ENCODE measurements at places on chromosomes 4 and X.

DNA sequence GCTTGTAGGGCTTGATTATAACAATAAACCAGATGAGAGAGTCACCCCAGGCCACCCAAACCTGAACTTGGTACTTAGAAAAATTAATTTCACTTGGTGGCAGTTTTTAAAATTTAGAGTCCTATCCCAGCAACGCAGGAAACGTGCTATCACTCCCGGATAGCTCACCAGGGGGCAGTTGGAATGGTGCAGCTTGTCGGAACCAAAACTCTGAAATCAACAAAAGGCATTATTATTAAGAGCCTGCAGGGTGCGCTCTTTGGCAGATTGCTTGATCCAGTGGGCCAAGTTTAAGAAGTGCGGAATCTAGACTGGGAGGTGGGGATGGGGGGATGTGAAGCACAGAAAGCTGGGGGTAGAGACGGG, 2.4 kb downstream of the FRAS1 start:
- DNase-seq, result no peak

DNA sequence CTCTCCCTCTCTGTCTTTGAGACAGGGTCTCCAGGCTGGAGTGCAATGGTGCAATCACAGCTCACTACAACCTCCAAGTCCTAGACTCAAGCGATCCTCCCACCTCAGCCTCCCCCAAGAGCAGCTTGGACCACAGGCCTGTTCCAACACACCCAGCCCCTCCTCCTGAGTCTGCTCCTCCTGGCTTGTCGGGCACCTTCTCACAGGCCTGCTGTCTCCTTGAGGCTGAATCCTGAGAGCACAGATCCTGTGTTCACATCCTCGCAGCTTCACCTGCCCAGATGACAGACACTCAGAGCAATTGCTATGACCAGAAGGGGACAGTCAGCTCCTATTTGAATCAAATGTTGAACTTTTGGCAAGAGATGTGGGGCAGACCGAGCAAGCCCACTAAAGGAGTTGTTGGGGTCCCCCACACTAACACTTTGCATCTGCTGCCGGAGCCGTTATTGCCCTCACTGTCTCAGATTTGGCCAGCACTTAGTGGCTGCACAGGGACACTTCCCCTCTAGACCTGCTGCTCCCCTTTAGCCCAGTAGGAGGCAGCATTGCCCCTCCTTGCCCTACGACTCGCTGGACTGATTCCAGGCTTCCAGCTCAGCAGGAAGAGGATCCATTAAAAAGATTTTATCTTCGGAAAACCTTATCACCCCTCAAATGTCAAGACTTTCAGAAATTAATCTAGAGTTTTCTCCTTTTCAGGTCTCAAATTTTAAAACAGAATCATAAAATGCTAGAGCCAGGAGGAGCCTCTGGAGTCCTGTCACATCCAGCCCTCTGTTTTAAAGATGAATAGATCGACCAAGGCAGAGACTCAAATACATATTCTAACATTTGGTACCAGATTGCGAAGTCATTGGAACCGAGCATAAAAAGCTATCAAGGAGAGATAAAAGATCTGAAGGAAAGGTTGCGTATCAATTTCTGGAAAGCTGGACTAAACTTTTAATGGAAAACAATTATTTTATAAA, 113.7 kb downstream of the USP46 start:
- DNase-seq, result peak; percentile 56

- DNase-seq, result no peak
Measured at GRCh38 chr4:150988238-150988637, 26.8 kb downstream of the LRBA start.

DNA sequence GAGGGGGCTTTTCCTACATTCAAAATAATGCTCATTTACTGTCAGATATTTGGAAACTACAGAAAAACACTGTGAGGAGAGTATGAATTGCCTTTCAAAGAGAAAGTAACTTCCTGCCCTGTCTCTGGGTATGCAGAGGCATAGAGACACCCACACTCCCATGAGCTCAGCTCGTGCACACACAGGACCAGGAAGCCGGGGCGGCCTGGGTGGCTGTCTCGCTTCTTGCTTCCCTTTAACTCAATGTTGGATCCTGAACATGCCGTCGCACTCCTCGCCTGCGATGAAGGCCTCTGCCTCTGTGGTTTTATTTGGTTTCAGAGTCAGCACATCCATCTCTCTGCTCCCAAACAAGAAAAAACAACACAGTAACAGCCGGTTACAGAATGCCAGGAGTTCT, 40.1 kb upstream of the GPR78 start:
- no peak for DNase-seq

DNA sequence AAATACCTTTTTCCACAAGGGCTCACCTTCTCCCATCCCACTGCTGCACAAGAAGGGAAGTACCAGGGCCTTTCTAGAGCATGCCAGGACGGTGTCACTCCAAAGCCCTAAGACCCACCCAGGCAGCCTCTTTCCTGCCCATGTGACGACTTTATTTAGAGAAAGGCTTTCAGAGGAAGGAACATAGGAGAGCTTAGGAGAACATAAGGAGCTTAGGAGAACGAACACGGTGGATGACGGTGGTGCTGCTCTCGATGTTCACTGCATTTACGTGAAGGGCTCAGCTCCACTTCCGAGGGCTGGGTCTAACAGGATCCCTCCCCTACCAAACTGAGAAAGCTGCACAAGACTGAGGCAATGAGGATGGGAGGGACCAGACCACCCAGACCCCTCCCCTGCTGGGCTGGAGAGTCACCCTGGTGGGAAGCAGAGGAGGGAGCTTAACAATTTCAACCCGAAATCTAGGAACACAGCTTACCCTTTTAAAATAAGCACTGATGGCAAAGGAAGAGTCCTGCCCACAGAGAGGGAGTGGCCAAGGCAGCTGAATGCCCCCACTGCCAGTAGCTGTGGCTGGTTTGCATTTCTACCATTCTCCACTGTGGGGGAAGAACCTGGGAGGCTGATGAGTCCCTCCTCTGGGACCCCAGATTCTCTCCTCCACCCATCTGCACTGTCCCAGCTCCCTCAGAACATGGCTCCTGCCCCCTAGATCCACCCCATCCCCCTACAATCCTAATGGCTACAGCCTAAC, 29.8 kb downstream of the ZFYVE28 start:
- DNase-seq, result no peak

- DNase-seq, result no peak
Measured at GRCh38 chr4:79209822-79210635, 115.8 kb downstream of the NAA11 start.

DNA sequence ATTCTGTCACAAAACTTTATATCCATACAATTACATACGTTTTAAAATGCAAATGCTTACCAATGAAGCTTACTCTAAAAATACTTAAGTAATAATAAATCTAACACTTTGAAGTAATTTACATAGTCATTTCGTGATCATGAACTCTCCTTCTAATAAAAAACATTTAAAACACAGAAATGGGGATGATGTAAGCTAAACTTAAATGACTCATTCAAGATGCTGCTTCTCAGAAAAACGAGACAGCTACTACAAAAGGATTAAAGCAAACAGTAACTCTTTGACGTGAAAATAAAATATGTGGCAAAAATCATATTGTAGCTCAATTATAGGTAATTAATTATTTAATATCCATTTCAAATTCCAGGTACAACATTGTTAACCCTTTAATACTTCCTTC, 148.7 kb downstream of the FGF16 start:
- DNase-seq, result no peak

DNA sequence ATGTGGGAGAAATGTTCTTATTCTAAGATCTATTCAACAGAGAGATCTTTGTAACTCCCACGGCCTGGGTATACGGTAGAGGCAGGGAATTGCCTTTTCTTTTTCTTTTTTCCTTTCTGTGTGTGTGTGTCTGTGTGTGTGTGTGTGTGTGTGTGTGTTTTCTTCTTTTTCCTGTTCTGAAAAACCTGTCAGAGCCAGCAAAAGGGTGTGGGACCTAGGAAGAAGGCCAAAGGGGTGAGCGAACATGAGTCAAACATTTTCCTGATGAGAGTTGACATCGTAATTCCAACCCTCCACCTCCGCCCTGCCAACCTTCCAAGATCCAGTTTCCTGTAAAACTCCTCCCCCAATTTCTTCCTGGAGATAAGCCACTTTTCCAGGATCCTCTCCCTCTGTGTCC, 2.8 kb upstream of the CHIC2 start:
- DNase-seq, result no peak

- DNase-seq, result no peak
Measured at GRCh38 chrX:74133156-74133796, 170.7 kb upstream of the ZCCHC13 start.

- no peak for DNase-seq
Measured at GRCh38 chrX:41241962-41242361, 92.0 kb upstream of the DDX3X start.

DNA sequence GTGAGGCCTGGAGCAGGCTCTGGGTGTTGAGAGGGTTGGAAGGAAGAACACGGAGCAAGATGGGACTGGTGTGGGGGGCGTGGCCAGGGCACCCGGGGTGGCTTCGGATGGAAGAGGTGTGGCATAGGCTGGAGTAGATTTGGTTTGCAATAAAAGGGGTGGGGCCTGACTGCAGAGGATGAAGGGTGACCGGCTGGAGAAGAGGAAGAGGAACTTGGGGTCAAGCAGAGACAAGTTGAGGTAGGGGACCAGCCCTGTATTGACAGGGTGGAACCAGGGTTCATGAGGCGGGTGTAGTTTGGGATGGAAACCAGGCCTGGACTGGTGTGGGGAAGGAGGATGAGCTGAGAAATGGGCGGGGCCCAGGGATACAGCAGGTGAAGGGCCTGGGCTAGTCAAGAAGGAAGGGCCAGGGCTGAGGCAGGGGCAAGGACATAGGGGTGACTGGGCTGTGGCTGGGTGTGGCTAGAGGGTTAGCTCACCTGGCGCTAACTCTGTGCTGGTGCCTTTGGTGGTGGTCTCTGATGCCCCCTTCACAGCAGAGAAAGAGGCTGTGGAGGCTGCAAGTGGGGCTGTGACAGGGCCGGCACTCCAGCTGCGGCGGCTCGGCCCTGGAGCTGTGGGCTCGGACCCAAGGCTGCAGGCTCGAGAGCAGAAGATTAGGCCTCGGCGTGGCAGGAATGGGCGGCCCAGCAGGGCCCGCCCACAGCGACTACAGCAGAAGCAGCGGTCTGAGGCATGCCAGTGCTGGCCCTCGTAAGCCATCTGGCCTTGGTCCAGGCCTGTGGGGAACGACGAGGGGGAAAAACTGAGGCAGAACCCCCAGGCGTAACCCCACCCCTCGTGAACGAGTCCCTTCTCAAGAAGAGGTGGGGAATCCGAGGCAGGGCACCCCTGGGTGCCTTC, 5.0 kb downstream of the PLP2 start:
- no peak for DNase-seq

DNA sequence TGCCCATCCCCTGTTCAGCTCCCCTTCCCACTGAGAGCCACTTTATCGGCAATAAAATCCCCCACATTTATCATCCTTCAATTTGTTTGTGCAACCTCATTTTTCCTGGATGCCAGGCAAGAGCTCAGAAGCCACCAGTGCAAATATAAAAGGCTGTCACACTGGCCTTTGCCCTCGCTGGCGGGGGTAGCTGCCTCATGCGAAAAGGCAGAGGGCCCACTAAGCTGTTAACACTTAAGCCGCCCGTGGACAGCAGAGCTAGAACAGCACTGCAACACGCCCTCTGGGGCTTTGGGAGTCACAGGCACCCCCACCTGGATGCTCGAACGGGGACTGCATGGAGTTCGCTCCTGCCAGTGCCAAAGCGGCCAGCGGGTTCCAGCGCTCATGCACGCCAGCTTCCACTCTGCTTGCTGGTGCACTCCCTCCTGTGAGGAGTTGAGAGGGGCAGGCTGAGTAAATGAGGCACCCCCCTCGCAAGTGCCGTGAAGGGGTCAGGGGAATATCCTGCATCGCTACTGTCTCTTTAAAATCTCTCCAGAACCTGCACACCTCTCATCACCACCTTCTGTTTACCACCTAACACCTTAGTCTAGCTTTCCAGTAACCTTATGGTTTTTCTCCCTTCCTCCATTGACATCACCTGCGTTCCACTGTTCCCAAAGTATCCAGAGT, 99.5 kb downstream of the SORBS2 start:
- DNase-seq, result no peak
